Activated CD8-positive, alpha-beta memory T cell treated with anti-CD3 and anti-CD28 coated beads, Interleukin-2, amount 10 ng/mL, durations not matched to agents 7 days and 5 days (primary cell): ENCODE measurements at places on chromosomes 4 and X. TPM values are rescaled to one million over a fixed set of nuclear protein-coding genes. Genes with fewer than 3 reads are reported as not detected.

PCSK1N gene
- 0.93 TPM for total RNA-seq

DNA sequence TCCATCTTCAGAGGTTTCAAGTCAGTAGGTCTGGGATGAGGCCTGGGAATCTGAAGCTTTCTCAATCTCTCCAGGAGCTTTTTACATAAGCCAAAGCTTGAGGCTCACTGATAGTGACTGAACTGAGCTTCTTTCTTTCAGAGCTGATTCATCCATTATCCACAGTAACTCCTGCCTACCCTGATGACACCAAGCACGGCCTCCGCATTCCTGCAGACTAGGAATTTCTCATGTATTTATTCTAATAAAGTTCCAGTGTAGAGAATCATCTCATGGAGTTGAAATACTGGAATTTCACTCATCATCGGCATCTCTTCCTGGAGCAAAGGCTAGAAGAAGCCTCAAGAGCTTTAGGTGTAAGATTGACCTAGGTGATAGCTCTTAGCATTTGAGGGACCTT is 12.1 kb upstream of the DCTD start:
- H3K27me3 ChIP-seq = peaks cover 14% of the 10 kb centered on the region
- no peak overlapping the region for H3K27ac ChIP-seq
- H3K4me1 ChIP-seq = no peaks in the 10 kb centered on the region
- no peak overlapping the region for H3K4me3 ChIP-seq

- no peaks in the 10 kb centered on the region for H3K36me3 ChIP-seq
- no peaks in the 10 kb centered on the region for H3K27me3 ChIP-seq
- no peaks in the 10 kb centered on the region for H3K4me1 ChIP-seq
- no peak overlapping the region for H3K4me3 ChIP-seq
- H3K27ac ChIP-seq = no peak overlapping the region
Measured at GRCh38 chr4:8694651-8695151, 102.1 kb downstream of the CPZ start.

- H3K4me3 ChIP-seq = no peak overlapping the region
- no peaks in the 10 kb centered on the region for H3K4me1 ChIP-seq
- no peak overlapping the region for H3K27ac ChIP-seq
- peaks cover 2% of the 10 kb centered on the region for H3K36me3 ChIP-seq
Measured at GRCh38 chr4:174255374-174255773, 28.1 kb downstream of the FBXO8 start.

DNA sequence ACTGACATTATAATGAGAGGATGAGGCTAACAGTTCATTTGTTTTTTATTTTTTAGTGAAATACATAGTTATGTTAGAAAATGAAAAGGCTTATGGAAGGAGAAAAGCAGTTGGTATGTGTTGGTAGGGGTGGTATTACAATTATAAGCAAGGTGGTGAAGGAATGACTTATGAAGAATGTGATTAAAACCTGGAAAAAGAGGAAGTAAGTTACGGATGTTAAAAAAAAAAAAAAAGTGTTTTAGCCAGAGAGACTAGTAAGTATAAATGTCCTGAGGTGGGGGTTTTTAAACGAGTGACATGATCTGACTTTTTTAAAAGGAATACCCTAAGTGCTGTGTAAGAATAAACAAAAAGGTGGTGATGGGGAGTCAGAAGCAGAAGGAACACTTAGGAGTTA is 206.8 kb downstream of the IL15 start:
- no peaks in the 10 kb centered on the region for H3K36me3 ChIP-seq
- no peak overlapping the region for H3K4me3 ChIP-seq
- peaks cover 5% of the 10 kb centered on the region for H3K27me3 ChIP-seq
- H3K4me1 ChIP-seq = no peaks in the 10 kb centered on the region
- no peak overlapping the region for H3K27ac ChIP-seq

DNA sequence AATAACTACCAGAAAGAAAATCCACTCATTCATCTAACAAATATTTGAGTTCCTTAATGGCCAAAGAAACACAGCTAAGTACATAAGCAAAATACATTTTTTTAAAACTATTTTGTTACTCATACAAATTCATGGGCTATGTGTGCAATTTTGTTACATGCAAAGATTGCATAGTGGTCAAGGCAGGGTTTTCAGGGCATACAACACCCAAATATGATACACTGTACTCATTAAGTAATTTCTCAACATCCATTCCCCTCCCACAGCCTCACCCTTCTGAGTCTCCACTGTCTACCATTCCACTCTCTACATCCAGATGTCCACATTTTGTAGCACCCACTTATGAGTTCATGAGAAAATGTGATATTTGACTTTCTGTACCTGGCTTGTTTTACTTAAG is 58.2 kb downstream of the BRWD3 start:
- H3K36me3 ChIP-seq = peaks cover 44% of the 10 kb centered on the region
- H3K4me1 ChIP-seq = peaks cover 14% of the 10 kb centered on the region
- DNase-seq = no peak
- H3K27ac ChIP-seq = no peak overlapping the region
- H3K27me3 ChIP-seq = no peaks in the 10 kb centered on the region

- no peak overlapping the region for H3K4me3 ChIP-seq
- DNase-seq = no peak
- H3K27me3 ChIP-seq = no peaks in the 10 kb centered on the region
Measured at GRCh38 chrX:113400193-113400704, 559.6 kb upstream of the AMOT start.

GRCh38 chr4:182478475-182478874 is 235.3 kb downstream of the TENM3 start:
- H3K4me3 ChIP-seq = no peak overlapping the region
- DNase-seq = no peak
- H3K27me3 ChIP-seq = peaks cover 6% of the 10 kb centered on the region
- H3K36me3 ChIP-seq = no peaks in the 10 kb centered on the region
- no peaks in the 10 kb centered on the region for H3K4me1 ChIP-seq

AR gene
- not detected for total RNA-seq

DNA sequence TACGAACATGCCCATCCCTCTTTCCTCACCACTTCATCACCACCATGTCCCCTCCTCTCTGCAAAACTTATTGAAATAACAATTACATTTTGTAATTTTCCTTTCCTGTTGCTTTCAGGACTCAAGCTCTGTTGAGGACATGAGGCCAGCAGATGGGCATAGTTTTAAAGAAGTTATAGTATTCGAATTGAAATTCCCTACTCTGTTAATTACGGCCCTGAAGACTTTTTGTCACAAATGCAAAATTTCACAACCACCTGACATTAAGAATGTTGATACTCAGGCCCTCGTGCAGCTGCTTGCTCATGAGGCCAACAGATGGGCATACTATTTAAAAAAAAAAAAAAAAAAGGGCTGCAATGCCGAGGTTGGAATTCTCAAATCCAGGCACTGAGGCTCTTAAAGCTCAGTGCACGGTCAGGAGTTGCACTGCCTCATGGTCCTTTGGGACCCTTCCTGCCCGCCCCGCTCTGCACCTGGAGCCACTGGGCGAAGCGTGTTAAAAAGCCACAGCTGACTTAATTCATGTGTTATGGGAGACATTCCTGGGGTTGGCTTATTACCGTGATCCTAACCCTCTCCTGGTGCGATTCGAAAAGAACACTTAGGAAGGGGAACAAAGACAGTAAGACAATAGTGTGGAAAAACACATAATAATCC is 34.2 kb upstream of the FAT1 start:
- H3K27ac ChIP-seq = no peak overlapping the region
- no peaks in the 10 kb centered on the region for H3K36me3 ChIP-seq
- no peaks in the 10 kb centered on the region for H3K4me1 ChIP-seq
- H3K27me3 ChIP-seq = no peaks in the 10 kb centered on the region
- no peak overlapping the region for H3K4me3 ChIP-seq
